Suppressor macrophage (primary cell): ENCODE measurements at places on chromosomes 6 and 20.

DNA sequence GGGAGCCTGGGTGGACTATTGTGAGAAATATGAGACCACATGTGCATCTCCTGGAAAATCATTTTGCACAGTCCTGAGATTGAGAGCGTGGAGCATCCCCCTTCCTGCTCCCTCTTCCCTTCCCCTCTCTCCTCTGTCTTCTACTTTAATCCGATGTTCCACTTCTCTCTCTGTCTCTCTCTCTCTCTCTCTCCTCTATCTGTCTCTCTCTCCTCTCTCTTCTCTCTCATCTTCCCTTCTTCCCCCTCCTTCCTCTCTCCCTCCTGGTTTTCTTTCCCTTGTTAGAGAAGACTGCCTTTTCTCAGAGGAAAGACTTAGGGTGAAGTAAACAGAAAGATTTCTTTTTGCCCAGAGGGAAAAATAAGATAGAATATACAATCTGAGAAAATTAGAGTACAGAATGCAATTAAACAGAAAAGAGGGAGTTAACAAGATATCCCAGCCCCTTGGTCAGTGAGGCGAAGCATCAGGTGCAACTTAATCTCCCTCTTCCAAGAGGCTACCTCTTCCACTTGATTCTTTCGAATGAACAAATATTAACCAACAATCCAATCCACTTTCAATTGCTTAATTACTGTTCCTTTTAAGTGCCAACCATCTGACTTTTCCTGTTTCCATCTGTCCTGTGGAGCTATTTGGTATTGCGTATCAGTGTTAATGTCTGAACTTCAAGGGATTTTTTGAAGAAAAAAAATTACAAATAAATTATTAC lies 14.6 kb downstream of the KHDC1 start:
- no peak for DNase-seq

- no peak for DNase-seq
Measured at GRCh38 chr6:10414756-10415616, at the start of gene TFAP2A. TFAP2A (minus strand) TSS chr6:10415074; CDS start chr6:10414991, 83 bp downstream.

DNA sequence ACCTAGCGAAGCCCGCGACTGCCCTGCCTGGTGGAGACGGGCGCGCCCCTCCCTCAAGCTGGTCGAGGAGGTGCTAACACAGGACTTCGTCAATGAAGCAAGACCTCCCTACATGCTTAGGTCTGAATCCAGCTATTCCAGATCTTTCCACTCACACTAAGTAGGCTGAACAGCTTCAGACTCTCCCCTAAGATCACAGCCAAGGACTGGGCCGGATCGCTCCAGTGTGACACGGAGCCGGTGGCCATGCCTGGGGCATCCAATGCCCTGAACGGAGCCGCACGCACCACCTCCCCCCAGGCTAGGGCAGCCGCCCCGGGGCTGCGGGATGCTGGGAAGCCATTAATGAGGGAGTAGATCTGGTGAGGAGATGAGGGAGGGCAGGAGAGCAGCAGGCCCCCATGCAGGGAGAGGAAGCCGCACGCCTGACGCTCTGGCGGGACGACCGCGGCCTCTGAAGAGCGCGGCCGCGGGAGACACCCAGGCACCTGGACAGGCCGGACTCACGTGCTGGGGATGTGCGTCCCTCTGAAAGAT lies 200.0 kb downstream of the WDR27 start:
- no peak for DNase-seq

GRCh38 chr20:34546751-34547181 lies 11.8 kb upstream of the MAP1LC3A start:
- no peak for DNase-seq

- no peak for DNase-seq
Measured at GRCh38 chr20:5776077-5776476, 25.9 kb downstream of the SHLD1 start.

GRCh38 chr20:9150679-9151078 lies 81.8 kb downstream of the PLCB4 start:
- DNase-seq: no peak

- DNase-seq: peak; percentile 2
Measured at GRCh38 chr6:24856901-24857670, 58.4 kb upstream of the ARMH2 start.

DNA sequence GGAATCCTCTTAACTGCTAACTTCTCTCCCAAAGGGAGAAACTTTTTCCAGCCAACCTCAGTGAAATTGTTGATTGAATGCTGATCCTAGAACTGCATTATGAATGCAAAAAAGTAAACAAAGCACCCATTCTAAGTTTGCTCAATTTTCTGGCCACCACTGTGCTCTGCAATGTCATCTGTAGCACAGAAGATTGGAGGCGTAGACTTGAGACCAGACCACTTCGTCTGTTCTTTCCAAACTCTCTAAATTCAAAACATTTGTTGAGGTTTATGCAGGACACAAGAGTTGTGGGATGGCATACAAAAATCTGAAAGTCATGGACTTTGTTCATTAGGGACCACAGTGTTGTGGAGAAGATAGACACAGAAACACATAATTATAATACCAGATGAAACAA lies 11.1 kb upstream of the TSPYL1 start:
- DNase-seq: no peak

DNA sequence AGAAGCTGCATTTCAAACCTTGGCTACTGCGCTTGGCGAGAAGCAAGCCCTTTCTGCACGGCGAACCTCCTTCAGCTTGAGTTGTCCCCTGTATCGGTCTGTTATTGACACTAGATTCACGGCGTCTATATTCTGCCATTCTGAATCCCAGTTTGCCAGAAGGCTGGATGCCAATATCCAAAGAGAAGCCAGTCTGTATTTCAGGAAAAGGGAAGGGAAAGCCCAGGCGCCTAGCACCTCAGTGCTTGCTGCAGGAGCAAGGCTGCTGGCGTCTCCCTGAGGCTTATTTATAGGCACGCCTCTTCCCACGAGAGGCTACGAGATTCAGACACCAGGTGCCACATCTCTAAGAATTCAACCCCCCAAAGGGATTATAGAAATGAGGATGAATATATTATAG lies 89.6 kb upstream of the CDH4 start:
- DNase-seq: no peak

GRCh38 chr6:132314432-132314831 lies 86.8 kb downstream of the MOXD1 start:
- DNase-seq: no peak

DNA sequence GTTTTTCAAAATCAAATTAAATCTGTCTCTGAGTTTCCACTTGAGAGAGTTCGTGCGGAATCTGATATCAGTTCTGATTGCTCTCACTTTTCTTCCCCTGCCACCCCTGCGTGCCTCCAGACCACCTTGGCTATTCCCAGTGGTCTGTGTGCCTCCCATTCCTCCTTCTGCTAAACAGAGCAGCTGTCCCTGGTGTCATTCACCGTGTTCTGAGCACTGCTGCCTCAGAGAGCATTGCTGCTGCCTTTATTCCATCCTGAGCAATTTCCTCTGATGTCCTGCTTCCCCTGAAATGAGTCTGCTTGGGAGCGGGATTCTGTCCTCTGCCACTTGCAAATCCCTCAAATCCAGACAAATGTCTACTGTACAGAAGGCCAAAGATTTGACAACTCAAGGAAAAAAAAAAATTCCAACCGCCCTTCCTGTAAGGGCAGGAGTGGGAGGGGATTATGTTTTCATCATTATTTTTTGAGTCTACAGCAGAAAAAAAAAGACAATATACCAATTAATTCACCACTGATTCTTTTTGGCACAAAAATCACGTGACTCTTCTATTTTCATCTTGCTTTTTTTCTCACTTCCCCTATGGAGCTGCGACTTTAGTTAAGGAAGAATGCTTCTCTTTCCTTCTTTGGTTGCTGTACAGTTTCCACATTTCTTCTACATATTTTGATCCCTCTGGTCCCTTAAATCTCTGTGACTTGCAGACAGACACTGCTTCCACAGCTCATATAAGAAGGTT lies 833.0 kb downstream of the EPHA7 start:
- DNase-seq: no peak

- DNase-seq: no peak
Measured at GRCh38 chr20:965956-966355, 36.2 kb downstream of the RSPO4 start.

DNA sequence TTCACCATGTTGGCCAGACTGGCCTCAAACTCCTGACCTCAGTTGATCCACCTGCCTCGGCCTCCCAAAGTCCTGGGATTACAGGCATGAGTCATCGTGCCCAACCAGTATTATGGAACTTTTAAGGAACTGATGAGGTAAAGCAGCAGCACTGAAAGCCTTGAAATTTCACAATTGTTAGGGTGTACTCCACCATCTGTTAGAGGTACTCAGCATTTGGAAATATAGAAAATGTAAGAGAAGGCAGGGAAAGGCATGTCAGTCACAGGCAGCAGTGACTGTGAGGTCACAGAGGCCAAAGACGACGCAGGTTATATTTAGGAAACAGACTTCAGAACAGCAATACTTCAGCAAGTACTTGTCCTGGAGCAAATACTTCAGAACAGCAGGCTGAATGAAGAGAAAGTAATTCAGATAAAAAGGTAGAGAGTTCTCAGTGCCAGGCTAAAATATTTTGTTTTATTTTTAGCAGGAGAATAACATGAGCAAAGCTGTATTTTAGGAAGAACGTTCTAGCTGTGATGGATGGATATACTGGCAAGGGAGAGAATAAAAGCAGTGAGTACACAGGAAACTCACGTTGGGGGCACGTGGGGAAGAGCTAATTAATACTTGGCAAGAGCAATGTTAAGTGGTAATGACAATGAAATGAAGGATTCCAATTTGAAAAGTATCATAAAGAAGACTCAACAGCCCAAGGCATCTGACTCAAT lies 67.2 kb downstream of the DTNBP1 start:
- peak; percentile 83 for DNase-seq
